ENCODE measurements at places on chromosomes 7 and 10.

DNA sequence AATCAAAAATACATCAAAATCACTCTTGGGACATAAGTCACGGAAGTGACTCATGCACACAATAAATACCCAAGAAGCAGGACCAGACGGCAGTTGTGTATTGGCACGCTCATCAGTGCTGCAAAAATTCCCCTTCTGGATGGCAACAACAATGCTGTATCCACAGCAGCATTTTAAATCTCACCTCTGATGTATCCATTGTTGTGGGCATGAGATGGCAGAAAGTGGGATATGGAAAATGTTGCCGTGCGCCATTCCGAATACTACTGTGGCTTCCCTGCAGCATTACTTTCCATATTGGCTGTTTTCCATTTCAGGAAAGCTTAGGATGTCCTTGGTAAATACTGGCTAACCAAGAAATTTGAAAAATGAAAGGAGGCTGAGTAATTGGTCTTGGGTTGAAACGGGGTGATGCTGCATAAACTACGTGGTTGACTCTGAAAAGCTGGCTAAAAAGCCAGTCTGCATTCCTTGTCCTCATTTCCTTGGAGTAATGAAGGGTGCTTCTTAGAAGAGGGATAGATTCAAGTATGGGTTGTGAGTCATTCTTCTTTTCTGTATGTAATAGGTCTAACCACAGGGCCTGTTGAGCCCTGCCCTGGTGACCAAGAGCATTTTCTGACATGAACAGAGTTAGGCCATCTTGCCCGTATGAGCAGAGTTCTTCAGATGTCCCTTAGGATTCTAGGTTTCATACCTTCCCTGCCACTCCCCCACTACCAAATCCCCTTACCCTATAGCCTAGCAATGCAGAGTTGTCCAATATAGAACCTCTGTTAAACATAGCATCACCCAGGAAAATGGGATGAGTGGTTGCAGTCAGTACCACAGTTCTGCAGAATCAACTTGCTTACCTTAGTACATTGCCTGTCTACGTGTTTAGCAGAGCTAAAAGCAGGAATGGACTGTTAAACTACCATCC is 36.3 kb upstream of the TOMM7 start:
- DNase-seq = no peak

- DNase-seq = no peak
These were observed 117.8 kb upstream of the ABI1 start for GRCh38 chr10:26978519-26978918.

DNA sequence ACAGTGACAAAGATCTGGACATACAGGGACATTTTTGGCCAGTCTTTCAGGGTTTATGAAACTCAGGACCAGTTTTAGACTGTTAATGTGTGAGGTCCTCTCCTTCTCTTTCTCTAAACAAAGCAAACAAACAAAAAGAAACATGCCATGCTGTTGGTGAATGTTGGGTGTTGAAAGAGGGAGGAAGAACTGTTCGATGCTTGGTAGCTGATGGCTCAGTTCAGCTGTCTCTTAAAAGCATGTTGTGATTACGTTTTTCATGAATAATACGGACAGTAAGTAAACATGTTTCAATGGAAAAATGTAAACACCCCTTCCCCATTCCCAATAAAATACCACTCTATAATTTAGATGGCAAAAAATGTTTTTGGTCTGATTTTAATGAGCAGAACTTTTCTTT is 219.1 kb downstream of the SEC23IP start:
- no peak for DNase-seq

DNA sequence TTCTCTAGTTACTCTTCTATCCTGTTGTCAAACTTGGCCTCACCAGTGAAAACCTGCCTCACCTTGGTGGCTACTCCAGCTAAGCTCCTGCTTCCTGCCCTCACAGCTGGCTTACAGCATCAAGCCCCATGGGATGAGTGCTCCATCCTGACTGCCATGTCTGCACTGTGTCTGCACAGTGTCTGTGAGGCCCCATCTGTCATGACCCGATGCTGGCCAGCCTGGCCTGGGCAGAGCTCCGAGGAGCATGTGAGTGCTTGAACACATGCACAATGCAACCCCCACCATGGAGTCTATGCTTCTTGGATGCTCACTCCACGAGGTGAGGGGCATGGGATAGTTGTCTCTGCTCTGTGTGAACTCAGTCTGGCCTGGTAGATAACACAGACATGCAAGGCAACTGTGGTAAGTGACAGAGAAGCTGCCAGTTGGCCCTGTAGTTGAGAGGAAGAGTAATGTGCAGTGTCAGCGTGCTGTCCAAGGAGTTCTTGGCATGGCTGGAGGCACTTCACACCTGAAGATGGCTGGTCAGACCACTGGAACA is 207.1 kb upstream of the ZNF32 start:
- DNase-seq = no peak

- DNase-seq = no peak
These were observed 305.1 kb downstream of the FGFR2 start for GRCh38 chr10:121293110-121293509.

GRCh38 chr10:34576797-34577196 is 238.3 kb downstream of the PARD3 start:
- DNase-seq = no peak

GRCh38 chr7:78377532-78377931 is 579.0 kb downstream of the PHTF2 start:
- DNase-seq = no peak

GRCh38 chr10:29772403-29772802 is 137.6 kb upstream of the SVIL start:
- DNase-seq = no peak

GRCh38 chr7:43460733-43461348 is 122.1 kb upstream of the STK17A start:
- no peak for DNase-seq

DNA sequence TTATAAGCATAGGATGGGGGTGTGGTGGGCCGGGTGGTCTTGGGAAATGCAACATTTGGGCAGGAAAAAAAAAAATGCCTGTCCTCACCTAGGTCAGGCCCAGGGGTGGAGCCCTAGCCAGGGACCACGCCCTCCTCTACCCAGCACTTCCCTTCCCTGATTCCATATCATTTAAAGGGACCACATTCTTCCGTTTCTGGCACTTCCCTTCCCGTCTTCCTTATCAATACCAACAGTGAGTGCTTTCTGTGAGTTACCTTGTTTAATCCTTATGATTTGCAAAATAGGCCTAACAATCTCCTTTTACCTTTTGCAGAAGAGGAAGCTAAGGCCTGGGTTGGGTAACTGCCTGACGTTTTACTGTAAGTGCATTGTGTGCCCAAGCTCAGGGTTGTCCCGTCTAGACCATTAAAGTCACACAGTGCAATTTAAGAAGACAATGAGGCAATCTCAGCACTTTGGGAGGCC is 16.7 kb upstream of the C10orf95 start:
- no peak for DNase-seq

DNA sequence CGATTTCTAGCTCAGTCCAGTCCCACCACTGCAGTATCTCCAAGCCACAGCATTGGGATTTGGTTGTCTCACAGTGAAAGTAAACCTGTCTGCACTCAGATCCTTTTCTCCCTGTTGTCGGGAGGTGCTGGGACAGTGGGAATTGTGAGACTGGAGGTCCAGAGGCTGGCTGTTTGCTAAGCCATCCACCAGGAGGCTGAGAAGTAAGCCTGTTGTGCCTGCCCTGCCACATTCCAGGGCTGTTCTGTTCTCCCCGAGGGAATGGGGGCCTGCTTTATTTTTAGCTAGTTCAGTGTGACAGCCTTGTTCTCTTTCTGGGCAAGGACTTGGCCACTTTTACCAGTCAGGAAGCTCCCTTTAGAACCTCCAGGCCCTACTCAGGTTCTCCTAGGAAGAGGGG is 54.9 kb downstream of the HK1 start:
- DNase-seq = peak; percentile 82

DNA sequence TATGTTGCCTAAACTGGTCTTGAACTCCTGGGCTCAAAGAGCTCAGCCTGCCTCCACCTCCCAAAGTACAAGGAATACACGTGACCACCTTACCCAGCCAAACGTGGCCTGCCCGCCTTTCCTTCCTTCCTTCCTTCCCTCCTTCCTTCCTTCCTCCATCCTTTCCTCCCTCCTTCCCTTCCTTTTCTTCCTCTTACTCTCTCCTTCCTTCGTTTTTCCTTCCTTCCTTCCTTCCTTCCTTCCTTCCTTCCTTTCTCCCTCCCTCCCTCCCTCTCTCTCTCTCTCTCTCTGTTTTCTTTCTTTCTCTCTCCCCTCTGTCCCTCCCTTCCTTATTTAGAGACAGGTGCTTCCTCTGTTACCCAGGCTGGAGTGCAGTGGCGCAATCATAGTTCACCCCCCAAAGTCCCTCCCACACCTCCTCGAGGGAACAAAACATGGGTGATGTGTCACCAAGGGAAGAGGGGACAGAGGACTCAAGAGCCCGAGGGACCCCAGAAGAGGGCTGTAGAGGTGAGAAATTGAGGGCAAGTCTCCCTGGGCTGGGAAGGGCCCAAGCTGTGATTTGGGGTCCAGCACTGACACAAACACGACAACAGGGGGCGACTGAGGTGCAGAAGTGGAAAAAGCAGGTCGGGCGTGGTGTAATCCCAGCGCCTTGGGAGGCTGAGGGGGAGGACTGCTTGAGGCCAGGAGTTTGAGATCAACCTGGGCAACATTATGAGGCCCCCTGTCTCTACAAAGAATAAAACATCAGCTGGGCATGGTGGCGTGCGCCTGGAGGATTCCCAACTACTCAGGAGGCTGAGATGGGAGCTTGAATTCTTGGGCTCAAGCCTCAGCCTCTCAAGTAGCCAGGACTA is 28.1 kb downstream of the EPHB4 start:
- peak; percentile 65 for DNase-seq

- DNase-seq = no peak
These were observed 61.5 kb downstream of the TNS3 start for GRCh38 chr7:47520406-47520805.

GRCh38 chr7:47739301-47739875 is 157.5 kb upstream of the TNS3 start:
- no peak for DNase-seq

DNA sequence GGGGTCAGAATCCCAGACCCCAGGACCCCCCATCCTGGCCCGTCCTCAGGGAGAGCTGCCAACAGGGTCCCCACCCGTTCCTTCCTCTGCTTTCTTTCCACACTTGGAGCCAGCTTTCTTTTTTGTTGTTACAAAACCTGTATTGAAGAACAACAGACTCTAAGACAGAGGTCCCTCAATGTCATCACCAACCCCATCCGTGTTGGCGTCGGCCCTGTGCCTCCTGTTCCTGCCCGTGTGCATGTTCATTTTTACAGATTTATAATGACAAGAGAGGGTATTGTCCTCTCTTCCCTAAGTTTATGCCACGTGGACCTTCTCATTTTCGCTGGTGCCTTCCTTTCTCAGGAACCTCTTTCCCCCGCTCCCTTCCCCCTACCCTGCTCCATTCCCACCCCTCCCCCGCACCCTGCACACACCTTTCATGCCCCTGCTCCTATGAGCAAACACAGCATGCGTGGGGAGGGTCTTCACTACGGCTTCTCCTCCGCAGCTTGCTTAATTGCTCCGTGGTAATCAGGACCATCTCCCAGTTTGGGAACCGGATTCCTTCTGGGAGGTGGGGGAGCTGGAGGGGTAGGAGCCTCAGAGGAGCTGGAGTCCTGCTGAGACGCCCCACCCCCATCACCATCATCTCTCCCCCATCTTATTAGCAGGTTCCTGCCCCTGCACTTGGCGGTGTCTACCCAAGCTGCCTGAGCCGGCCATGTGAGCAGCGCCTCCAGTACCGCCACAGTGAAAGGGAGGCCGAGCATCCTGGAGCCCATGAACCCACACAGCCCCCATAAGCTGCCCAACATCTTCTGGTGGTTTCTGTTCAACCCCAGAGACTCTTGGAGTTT is 88.0 kb upstream of the INSIG1 start:
- DNase-seq = no peak

GRCh38 chr7:65809259-65809981 is 63.5 kb upstream of the VKORC1L1 start:
- DNase-seq = no peak

All from Calu3 (cell line).